SIG-M5 (cell line): ENCODE measurements at places on chromosomes 11 and 22.

GRCh38 chr11:73597336-73597955, 466 bp downstream of the FAM168A start:
- no peak for DNase-seq

- DNase-seq, result peak; percentile 76
Observed at GRCh38 chr11:61061081-61061826, 41.0 kb upstream of the CD5 start.

DNA sequence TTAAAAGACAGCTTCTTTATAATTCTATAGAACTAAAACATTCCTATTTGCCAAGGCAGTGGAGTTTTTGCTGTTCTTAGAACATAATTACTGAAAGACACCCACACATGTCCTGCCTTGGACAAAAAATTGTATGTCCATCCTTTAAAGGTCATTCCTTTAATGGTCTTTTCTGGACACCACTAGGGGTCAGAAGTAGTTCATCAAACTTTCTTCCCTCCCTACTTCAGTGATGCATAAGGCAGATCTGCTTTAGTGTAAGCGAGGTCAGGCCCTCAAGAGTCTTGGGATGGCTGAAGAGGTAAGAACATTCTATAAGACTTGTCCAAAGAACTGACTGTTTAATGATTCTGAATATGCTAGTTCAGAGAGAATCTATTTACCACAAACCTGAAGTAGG, 4.3 kb upstream of the OR51V1 start:
- no peak for DNase-seq

GRCh38 chr11:26983645-26984044, 10.3 kb upstream of the FIBIN start:
- no peak for DNase-seq

DNA sequence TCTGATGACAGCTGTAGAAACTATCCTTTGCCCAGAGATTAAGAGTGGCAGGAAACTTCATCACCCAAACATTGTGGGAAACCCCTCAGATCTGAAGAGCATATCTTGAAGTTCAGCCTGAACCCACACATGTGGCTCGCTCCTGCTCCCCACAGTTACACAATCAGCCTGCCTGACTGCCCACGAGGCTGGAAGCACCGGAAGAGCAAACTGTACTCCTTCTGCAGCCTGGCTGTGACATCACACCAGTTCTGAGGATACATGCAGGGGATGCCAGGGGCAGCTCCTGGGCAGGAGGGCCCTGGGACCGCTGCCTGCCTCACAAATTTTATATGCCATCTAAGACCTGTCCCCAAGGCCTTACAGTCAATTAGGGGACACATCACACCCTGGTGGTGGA, 444.4 kb downstream of the BUD13 start:
- DNase-seq, result no peak

DNA sequence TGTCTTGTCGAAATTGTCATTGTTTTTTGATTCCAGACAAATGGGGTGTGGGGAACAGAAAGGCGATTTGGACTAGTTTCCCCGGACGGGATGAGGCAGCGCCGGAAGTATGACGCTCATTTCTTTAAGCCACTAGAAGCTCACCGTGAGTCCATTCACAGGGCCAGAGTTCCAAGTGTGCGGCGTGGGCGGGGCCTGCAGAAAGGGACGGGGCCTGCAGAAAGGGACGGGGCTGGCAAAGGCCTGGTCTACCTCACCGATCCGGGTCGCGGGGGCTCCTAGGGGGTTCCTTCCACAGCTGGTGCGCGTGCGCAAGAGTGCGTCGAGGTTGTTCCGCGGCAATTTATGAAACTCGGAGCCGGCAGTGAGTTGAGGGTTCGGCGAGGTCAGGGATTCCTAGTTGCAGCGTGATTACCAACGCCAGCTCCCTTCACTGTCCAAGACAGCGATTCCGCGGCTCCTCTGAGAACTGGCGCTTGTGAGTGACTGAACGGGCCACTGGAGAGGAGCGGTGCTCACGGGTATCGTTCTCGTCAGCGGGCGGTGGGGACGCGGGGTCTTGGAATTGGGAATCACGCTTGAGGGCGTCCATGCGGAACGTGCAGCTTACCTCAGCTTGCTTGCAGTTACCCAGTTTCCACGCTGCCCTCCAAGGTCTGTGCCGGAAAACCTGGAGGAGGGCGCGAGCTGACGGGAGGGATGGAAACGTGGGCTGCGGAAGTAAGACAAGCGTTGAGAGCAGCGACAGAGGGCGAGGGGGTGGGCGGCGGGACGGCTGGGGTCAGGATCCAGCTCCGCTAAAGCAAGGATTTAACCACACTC, at the start of gene ZNF215:
Gene ZNF215 (plus strand): TSS at position 219 of the 822 bp plus-strand sequence. CDS start 5,847 bp downstream, outside the sequence.
- no peak for DNase-seq

DNA sequence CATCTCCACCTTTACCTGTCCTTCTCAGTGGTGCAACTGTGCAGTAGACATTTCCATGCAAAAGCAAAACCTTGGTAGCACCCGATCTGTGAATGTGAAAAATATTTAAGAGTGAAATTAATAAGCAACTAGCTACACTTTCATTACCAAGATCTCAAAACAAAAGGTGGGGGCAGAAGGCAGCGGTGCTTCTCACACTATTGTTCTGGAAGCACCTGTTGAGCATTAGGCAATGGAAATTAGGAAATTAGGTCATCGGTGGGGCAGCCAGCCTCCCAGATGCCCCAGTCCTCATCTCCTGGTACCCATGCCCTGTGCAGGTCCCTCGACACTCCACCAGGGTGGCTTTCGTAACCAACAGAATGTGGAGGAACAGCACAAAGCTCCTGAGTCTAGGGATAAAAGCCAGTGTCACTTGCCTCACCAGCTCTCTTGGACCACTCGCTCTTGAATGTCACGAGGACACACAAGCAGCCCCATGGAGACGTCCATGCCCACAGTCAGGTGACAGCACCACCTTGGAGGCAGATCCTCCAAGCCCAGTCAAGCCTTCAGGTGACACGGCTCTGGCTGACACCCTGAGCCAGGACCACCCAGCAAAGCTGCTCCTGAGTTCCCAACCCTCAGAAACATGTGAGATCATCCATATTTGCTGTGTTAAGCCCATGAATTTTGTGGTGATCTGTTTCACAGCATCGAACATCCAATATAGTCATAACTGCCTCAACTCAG, 3.3 kb downstream of the LTO1 start:
- DNase-seq, result no peak

GRCh38 chr22:44381761-44382115, 69.0 kb upstream of the SHISAL1 start:
- no peak for DNase-seq

GRCh38 chr11:125056931-125057692, 6.0 kb upstream of the SLC37A2 start:
- no peak for DNase-seq

- DNase-seq, result no peak
Observed at GRCh38 chr22:40486962-40487602, 116.7 kb downstream of the SGSM3 start.

DNA sequence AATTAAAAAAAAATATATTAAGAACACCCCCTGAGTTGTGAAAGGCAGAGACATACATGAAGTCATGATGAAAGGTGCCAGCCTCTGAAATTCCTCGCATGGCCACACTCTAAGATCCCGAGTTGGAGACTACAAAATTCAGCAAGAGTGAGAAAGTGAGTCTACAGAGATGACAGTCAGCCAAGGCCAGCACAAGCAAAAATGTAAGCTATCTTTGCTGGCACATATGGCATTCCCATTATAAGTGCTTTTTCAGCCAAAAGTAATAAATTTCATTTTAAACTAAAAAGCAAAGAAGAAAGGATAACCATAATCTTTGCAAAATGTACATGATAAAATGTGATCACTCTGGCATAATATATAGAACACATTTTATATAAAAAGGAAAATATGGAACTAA, 40.6 kb downstream of the FANCF start:
- no peak for DNase-seq

GRCh38 chr11:64020976-64021756, 14.6 kb upstream of the FLRT1 start:
- DNase-seq, result no peak

DNA sequence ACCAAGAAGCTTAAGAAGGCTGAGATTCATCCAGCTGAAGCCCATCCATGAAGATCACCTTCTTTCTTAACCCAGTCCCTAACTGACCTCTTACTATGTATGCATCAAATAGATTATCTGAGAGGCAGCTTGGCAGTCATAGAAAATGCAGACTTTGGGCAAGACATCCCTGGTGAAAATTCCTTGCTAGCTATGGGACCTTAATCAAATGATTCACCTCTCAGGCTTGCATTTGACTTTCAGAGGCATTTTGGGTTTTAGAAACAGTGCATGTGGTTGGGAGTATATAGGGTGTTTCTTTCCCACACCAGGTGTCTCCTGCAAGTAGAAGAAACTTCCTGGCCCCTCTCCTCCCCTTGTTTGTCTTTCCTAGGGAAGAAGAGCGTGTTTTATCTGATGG, 188.5 kb upstream of the ISX start:
- DNase-seq, result no peak

GRCh38 chr11:107561688-107562087, 3.8 kb downstream of the ALKBH8 start:
- DNase-seq, result no peak

DNA sequence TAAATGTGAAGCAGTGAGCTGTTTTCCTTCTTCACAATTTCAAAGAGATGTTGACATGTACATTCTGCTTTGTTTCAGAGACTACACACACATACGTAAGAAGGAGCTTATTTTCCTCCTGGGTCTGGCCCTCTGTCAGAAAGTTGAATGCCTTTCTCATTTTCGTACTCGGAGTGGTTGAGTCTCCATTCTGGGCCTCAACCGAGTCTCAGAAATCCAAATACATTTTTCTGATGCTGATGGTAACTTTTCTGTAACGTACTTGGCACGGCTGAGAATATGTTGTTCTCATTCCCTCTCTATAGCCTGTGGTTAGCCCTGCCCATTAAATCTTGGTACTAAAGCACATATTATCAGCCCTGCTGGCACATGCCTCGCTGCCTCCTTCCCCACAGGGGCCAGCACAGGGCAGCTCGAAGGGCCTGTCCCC, 25.3 kb downstream of the PARVA start:
- DNase-seq, result no peak

GRCh38 chr11:127624306-127624856, 623.8 kb upstream of the KIRREL3 start:
- DNase-seq, result no peak

DNA sequence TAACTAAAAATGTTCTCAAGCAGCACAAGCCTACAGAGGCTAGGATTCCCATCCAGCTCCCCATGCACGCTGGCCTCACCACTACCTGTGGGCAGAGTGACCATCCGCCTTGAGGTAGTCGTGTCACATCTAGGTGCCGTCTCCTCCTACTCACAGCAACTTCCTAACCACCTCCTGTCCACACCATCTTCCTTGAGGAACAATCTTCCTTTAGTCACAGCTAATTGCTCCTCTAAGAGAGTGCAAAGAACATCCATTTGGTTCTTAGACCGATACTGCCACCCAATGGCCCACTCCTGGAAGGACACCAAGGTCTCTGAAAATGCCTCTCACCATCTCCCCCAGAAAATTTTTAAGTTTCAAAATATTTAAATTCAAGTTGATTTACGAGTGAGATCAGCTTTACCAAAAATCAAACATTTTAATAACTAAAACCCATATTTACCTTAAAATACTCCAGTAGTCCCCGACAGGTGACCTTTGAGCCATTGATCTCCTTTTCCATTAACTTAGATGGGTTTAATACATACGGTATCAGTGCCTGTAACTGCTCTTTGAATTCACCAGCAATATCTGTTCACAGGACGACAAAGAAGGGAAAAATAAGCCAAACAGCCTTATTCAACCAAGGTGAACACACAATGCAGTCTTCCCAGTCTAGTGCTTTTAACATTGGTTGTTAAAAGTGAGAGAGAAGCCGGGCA, 21.7 kb upstream of the PLAAT3 start:
- DNase-seq, result no peak

- DNase-seq, result no peak
Observed at GRCh38 chr11:83037877-83038276, 33.8 kb downstream of the RAB30 start.

DNA sequence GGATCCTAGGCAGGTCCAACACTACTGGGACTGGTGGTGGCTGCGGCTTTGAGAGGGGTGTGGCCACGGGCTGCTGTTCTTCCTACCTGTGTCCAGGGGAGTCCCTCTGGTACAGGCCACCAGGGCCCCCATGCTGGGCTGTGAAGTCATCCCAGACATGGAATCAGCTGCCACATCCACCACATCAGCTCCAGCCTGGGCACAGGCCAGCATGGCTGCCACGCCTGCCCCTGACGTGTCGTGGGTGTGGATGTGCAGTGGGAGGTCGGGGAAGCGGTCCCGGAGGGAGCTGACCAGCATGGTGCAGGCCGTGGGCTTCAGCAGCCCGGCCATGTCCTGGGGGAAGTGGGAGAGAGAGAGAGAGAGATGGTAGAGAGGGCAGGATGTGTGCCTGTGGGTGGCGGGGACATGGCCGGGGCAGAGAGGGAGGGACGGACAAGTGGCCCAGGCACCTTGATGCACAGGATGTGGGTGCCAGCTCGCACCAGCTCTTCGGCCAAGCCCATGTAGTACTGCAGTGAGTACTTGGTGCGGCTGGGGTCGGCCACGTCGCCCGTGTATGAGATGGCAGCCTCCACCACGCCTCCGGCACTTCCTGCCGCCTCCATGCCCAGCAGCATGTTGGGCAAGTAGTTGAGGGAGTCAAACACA, 6.2 kb upstream of the LRFN4 start:
- no peak for DNase-seq

DNA sequence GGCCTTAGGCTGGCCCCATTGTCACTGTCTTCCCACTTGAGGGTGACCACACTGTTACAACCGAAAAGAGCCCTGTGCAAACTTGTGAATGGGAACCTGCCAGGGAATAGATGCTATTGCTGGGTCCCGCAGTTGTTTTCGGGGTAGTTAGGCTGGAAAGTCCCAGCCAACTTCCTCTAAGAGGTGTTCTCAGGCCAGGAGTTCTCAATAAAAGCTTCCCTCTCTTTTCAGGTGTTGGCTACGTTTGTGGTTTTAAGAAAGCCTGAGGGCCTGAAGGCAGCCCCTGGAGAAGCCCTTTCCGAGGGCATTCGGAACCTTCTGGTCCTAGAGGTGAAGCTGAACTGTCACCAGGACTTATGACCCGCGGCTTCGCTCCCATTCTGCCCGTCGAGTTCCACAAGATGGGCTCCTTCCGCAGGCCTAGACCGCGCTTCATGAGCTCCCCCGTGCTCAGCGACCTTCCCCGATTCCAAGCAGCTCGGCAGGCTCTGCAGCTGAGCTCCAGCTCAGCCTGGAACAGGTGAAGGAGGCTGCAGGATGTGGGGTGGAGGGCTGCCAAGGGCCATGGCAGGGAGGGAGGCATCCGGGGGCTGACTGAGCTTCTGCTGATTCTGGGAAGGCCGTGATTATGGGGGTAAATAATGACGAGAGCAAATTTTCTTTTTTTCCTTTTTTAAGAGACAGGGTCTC, 104.8 kb downstream of the PRR5L start:
- no peak for DNase-seq

DNA sequence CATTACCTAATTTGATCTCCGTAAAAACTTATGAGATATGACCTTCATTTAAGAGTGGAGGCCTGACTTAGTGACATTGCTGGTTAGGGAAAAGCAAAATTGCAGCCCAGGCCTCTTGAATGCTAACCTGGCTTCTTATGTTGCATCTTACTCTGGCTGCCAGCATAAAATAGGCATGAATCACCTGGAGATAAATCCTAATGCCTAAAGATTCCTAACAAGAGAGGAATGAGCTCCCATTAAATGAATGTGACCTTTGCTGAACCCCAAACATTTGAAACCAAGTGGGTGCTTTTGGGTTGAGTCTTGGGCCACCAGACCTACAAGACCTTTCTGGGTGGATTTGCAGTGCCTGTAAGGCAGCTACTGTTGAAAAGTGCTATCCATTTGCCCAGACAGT, 1145.6 kb upstream of the TENM4 start:
- no peak for DNase-seq
